ENCODE measurements at places on chromosomes 13 and 19.

GRCh38 chr13:62320129-62321108 lies 904.8 kb upstream of the PCDH20 start:
- DNase-seq, result no peak

DNA sequence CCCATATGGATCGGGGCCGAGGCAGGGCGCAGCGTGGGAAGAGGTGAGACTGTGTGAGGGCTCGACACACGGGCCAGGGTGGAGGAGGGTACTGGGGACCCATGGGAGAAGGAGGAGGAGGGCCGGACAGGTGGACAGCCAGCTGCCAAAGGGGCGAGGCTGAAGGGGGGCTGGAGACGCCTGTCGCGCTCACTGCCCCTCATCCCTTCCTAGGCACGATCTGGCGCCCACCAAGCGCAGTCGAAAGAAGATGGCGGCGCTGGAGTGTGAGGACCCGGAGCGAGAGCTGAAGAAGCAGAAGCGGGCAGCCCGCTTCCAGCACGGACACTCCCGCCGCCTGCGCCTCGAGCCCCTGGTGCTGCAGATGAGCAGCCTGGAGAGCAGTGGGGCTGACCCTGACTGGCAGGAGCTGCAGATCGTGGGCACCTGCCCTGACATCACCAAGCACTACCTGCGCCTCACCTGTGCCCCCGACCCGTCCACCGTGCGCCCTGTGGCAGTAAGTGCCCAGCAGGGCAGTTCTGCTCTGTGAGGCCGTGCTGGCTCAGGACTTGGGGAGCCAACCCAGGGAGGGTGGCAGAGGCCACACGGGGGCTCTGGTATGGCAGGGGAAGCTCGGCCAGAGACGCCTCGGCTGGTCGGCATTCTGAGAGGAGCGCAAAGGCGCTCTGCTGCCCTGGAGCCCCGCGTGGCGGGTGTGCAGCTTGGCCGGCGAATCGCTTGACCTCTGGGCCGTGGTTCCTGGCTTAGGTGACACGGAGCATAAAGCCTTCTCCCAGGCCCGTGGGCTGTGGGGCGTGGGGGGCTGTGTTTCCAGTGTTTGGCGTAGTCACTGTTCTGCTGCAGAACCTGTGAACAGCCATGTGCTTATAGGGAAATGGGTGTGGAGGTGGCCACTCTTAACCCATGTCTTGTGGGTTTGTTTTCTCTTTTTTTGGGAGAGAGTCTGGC lies 6.9 kb downstream of the LENG9 start:
- no peak for DNase-seq

- no peak for DNase-seq
Observed at GRCh38 chr13:39350461-39350881, 252.5 kb downstream of the LHFPL6 start.

- no peak for DNase-seq
Observed at GRCh38 chr19:54106716-54107115, 4.1 kb downstream of the NDUFA3 start.

GRCh38 chr13:109789262-109789661 lies 2.9 kb upstream of the IRS2 start:
- DNase-seq, result no peak

DNA sequence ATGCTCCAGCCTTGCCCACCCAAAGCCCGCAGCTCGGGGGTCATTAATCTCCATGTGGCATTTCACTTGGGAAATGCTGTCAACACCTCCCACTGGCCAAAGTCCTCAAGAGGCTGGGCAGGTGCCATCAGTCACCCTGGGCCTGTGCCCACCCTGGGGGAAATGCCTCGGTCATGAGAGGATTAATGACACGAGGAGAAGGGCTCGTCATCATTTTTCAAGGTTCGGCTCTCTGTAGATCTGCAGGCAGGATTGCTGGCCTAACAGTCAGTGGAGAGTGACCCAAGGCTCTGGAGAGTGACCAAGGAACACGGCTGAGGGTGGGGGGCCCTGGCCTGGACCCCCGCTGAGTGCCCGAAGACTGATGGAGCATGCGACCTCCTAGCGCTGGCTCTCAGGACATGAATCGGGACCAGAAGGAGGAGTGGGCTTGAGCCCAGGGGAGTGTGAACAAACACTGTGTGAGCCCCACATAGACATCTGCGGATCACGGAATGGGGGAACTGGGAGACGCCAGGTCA lies 15.2 kb upstream of the KCTD15 start:
- DNase-seq, result no peak

GRCh38 chr19:40331052-40331451 lies 17.1 kb downstream of the C19orf47 start:
- no peak for DNase-seq

DNA sequence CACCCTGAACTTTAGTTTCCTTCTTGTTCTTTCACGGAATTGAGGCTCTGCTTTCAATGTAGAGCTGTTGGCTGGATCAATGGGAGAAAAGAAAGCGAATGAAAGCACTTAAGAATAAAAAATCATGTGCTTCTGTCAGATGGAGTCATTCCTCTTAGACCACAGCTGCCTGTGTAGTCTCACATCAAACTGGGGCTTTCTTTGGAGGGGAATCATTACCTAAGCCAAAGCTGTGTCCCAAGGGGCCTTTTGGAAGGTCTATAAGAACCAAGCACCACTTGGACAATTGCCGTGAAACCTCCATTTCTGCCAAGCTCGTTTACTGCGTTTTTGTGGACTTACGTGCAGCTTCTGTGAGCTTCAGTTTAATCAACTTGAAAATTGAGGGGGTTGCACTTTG lies 44.2 kb upstream of the RNF113B start:
- no peak for DNase-seq

DNA sequence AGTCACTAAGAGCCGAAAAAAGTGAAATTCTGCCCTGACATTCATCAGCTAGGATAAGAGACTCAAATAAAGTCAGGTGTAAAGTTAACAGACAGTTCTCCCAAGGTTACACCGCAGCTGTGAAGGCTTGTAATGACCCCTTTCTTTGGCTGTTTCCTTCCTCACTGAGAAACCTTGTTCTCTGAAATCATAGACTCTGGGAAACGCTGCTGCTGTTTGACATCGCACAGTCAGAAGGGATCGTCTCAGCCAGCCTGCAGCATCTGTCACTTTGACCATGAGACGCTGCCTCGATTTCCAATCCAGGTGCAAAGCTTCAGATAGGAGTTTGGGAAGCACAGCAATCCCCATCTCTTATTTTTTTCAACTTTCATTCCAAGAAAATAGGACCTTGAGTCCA lies 678 bp downstream of the BCAT2 start:
- DNase-seq, result no peak

- no peak for DNase-seq
Observed at GRCh38 chr19:6987850-6988249, 33.4 kb downstream of the MBD3L2B start.

- peak; percentile 33 for DNase-seq
Observed at GRCh38 chr19:48842789-48843162, 6.5 kb upstream of the HSD17B14 start.

DNA sequence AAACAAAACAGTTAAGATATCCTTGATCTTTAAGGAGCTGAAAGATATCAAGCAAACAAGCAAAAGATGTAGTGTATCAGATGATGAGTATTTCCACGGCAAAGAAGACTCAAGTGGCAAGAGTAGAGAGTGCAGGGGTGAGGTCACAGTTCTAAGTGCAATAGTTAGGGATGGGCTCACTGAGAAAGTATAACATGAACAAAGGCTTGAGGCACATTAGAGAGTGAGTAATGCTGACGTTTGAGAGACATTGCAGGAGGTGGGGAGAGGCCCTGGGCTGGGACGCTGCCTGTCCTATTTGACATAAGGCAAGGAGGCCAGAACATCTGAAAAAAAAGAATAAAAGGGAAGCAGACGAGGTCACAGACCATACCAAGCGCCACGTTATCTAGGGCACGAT lies 1.4 kb downstream of the DUXA start:
- no peak for DNase-seq

- DNase-seq, result no peak
Observed at GRCh38 chr19:10651851-10652250, 2.3 kb upstream of the ILF3 start.

DNA sequence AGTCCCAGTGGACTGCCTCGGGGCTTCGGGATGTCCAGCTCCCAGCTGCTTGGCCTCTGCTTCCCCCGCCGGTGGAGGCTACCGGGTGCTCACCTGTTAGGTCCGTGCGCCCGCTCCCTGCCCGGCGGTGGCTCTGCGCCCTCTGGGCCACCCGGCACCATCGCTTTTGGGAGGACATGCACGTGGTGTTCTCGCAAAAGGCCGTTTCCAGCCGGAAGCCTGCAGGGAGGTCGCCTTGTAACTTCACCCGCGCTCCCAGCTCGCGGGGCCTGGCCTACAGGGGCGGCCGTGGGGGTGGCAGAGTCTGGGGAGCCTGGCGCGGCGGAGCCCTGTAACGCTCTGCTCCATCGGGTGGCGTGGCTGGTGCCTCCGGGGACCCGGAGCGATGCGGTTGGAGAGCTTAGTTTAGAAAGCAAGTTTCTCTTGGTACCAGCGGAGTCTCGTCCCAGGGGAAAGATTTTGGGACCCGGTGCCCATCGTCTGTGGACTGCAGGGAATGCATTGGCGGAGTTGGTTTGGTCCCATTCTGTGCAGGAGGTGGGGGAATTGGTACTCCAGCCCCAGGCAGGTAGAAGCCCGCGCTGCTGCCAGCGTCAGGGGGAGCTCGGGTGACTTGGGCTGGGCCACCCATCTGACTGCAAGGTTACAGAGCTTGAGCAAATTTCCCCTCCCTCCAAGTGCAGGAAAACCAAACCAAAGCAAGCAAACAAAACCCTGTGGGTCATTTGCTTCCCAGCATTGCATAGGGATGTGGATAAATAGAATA lies 673 bp downstream of the SPATA13 start:
- peak; percentile 32 for DNase-seq

- no peak for DNase-seq
Observed at GRCh38 chr19:35555301-35556005, 8.0 kb downstream of the ATP4A start.

DNA sequence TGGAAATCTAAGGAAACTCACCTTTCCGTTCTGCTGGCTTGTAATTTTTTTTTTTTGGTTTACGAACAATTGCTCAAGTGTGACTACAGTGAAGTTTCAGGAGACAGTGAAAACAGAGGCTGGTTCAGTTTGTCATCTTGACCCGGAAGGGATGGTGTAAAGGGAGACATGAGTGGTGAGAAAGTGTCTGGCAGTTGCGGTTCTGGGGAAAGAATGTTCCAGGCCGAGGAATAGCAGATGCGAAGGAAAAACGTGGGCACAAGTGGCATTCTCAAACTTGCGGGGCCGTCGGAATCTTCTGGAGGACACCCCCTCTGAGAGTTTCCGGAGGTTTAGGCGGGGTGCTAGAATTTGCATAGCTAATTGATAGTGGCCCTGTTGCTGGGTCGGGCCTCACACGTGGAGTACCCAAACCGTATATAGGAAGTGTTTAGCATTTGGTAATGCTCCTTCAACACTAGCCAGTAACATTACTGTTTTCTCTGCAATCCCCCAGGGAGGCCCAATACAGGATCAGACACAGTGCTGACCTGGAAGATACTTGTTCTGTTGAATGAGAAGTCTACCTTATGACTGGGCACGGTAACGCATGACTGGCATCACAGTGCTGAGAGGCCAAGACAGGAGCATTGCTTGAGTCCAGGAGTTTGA lies 2.8 kb upstream of the TNFSF9 start:
- no peak for DNase-seq

DNA sequence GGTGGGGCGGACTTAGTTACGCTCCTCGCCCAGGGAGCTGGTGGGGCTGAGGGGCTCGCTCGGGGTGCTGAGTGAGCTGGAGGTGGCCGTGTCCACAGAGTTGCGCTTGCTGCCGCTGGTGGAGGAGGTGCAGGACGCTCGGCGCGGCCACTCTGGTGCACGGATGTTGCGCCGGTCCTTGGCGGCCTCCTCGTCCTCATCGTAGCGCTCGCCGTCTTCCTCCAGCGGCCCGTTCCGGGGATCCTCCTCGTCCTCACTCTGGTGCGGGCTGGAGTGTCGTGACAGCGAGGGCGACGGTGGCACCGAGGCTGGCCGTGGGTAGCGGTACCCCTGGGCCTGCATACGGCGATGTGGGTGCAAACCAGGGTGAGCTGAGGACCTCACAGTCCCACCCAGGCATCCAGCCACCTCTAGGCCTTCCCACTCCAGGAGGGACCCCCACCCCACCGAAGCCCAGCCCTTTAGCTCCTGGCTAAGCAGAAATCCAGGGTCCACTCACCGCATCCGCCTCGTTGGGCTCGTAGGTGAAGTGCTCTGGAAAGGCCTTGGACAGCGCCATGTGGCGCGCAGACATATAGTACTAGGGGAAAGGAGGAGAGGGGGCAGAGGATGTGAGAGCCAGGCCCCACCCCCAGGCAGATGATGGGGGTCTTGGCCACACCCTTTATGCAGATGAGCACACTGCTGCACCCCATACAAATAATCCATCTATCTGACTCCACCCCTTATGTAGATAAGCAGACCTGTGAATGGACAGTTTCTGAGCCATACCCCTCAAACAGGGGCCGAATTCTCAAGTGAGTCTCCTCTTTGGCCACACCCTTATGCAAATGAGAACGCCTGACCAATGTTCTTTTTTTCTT lies 4.4 kb downstream of the FTL start:
- DNase-seq, result no peak

DNA sequence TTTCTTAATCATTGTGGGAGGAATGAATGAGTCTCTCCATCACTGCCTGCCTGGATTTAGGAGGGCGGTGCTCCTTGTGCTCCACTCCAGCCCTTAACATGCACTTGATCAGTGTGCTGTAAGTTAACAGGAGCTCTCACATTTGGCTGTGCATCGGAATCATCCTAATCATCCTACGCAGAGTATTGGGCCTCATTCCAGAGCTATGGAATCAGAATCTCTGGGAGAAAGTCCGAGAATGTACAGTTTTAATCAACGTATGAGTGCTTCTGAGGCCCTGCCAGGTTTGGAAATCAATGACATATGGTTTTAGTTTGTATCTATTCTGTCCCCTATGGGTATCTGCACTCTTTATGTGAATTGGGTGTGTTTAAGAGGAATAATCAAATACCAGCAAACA lies 34.9 kb upstream of the DCLK1 start:
- DNase-seq, result no peak

DNA sequence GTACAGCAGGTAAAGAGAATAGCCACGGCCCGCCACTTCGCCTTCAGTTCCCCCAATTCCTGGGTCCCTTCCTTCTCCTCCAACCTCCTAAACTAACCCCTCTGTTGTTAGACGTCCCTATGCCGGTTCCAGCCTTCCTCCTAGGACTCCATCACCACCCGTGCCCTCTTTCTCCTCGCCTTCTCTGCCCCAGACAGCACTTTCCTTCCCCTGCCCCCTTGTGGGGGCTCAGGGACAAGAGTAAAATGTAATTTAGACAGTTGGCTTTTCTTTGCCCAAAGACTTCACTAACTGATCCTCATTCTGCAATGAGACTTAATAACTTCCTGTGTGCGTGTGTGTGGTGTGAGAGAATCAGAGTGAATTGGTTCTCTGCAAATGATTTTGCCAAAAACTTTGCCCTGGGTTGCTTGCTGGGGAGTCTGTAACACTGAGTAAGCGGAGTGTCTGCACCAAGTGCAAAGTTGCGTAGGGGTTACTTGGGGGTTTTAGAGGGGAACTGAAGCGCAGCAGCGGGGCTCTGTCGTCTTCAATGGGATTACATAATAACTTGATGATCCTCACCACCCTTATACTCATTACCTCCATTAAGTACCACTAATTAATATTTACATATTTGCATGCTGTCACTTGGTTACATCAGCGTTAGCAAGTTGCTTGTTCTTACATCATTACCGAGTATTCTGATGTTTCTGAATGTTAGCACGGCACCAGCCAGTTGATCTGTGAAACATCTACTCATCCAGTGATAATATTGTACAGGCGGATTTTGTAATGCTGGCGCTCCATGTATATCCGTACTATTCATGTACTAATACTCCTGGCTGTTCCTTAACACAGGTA lies 19.9 kb upstream of the SGCG start:
- no peak for DNase-seq

GRCh38 chr19:49653466-49653806 lies 11.4 kb downstream of the SCAF1 start:
- DNase-seq, result no peak

- DNase-seq, result no peak
Observed at GRCh38 chr19:7535998-7536695, 630 bp downstream of the PNPLA6 start.
